ENCODE measurements at places on chromosomes 13 and 19. TPM values are rescaled to one million over a fixed set of nuclear protein-coding genes. Genes with fewer than 3 reads are reported as not detected.

DNA sequence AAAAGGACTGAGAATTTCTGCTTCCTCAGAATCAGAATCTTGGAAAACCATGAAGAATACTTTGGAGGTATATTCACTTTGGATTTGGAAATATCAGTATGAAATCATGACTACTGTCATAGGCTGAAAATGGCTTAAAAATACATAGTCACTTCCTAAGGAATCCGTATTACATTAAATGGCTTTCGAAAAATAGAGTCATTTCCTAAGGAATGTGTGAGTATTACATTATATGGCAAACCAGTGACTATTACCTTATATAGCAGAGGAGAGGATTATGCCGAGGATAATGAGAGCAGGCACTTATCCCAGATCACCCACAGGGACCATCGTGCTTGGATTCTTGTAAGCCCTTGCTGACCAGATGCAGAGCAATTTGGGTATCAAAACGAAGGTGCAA is 1471.8 kb downstream of the EFNB2 start:
- DNase-seq = no peak

DNA sequence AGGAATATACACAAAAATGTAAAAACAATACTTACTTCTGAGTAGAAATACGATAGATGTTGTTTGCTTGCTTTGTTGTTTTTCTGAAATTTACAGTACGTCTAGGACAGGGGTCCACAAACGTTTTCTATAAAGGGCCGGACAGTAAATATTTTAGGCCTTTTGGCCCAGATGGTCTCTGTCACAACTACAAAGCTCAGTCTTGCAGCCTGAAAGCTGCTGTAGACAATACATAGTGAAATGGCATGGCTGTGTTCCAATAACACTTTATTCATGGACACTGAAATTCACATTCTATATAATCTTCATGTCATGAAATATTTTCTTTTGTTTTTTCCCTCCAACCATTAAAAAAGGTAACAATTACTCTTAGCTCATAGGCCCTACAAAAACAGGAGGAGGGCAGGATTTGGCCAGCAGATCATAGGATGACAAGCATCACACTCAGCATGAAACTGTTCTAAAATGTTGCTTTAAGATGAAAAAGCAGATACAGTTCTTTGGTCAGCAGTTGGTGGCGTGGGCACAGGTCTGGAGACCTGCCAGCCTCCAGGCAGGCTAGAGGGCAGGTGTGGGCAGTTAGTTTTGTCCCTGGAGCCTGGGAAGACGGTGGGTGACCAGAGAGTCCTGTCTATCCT is at the start of gene EDDM13:
EDDM13 (plus strand) TSS at position 588 of the 638 bp plus-strand sequence. CDS start 87 bp downstream, outside the sequence.
- DNase-seq = no peak

Gene MUC16
- total RNA-seq = 0.43 TPM

Gene SUPT5H
- total RNA-seq = 171 TPM

DNA sequence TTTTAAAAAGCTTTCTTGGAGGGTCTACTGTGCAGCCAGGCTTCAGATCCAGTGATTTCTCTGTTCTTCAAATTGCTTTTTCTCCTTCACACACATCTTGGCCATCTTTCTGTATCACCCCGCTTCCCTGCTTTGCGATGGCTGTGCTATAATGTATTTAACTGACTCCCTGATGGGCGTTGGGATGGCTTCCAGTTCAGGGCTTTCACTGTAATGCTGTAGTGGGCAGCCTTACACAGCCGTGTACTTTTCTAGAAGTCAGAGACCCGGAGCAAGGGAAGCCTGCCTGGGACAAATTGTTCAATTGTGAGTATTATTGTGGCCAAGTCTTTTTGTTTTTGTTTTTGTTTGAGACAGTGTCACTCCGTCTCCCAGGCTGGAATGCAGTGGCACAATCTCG is 19.4 kb upstream of the PAK4 start:
- DNase-seq = no peak

GRCh38 chr13:65914716-65915115 is 1315.4 kb downstream of the PCDH9 start:
- DNase-seq = no peak

GRCh38 chr19:5204212-5204611 is 136.4 kb downstream of the PTPRS start:
- no peak for DNase-seq

DNA sequence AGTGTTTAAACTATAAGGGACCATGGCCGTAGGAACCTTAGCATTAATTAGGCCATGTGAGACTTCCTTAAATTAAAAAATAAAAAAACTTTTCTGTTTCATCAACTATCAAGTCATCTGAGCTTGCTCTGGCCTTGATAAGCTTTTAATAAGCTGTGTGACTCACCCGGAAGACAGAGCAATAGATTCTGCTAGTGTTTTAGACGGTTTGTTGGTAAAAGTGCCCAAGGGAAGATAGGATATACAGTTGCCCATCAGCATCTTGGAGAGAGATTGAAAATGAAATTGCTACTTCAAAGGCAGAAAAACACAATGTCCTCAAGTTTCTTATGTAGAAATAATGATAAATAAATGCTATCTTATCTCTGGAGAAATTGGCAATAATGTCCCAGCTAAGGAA is 31.2 kb upstream of the RCBTB2 start:
- no peak for DNase-seq

DNA sequence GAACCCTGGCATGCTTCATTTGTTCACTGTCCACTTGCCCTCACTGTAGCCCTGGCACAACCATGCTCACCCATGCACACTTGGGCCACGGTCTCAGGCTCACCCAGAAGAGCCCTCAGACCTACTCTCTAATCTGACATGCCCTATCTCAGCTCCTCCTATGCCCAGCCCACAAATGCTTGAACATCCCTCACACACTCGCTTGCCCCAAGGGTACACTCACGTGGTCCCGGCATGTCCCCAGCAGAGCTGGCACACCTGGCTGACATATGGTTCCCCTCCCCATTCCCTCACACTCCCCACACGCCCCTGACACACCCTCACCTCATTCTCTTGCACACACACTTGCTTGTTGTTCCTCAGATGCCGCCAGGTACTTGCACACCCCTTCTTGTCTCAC is 55.7 kb downstream of the MAP4K1 start:
- no peak for DNase-seq

DNA sequence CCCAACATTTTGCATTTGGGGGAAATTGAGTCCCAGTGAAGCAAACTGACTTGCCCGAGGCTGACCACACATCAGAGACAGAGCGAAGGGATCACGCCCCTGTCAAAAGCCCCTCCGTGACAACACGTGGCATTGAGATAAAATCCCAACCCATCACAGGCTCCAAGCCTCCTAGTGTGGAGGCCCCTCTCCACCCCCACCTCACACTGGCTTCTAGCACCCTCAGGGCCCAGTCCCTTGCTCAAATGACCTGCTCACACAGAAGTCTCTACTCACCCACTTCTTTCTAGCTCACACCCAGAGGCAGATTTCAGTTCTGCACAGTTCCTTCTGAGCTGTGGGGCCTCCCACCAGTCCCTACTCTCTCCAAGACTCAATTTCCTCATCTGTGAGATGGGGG is 10.3 kb downstream of the HPN start:
- DNase-seq = no peak

DNA sequence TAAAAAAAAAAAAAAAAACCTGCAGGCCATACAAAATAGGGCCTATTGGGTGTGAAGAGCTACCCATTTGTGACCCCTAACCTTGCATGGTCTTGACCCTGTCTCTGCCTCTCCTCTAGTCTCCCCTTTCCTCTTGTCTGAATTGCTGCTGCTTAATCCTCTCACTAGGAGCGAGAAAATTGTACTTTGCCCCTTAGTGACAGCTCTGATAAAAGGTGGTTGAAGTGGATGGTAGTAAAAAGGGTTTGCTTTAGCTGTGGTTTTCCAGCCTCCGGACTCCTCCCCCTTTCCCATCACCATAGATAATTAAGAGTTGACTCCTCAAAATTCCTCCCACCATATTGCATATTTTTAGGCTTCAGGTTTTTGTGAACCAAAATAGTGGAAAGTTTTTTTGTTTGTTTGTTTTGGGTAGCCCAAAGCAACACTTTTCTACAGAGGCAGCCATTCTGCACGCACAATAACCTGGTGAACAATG is 23.5 kb downstream of the ACTN4 start:
- no peak for DNase-seq

Gene ASPDH
- not detected for total RNA-seq

Gene NDUFS7
- 62.4 TPM for total RNA-seq

DNA sequence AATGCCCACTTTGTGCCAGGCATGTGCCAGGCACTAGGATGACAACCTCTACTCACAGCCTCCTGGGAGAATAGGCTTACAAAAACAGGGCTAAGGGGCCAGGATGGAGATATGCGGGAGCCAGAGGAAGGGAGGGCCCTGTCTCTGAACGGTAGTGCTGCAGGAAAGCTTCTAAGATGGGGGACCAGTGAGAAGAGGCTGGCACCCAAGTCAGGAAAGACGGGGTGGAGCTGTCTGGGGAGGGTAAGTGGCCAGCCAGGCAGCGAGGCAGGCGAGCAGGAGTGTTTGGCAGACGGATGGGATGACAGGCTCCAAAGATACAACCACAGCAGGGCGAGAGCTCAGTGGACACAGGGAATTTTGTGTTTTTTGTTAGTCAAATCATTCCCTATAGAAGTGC is 44.7 kb upstream of the GPI start:
- no peak for DNase-seq

- no peak for DNase-seq
These were observed 220.0 kb upstream of the SGCG start for GRCh38 chr13:22960827-22961226.

GRCh38 chr13:33994198-33994597 is 176.2 kb downstream of the RFC3 start:
- no peak for DNase-seq

- DNase-seq = no peak
These were observed 11.4 kb downstream of the THSD1 start for GRCh38 chr13:52394586-52394985.

Gene GNG8
- not detected for total RNA-seq

- no peak for DNase-seq
These were observed 17.2 kb upstream of the CRTC1 start for GRCh38 chr19:18666317-18666716.

Gene COL4A1
- 90.8 TPM for total RNA-seq

DNA sequence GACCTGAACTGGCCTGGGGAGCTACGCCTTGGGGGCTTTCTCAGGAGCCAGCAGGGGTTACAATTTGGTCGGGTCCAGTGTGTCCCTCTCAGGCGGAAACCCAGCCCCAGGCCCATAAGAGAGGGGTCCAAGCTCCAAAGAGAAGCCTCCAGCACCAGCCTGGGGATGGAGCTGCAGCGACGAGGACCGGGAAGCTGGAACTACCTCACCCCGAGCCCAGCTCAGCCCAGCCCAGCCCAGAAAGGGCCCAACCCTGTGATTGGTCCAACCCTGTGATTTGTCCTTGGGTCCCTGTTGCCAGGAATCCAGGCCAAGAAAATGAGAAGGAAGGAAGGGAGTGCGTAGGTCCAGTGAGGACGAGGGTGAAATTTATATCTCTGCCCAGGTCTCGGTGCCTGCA is 24.1 kb downstream of the CLEC4M start:
- DNase-seq = no peak

DNA sequence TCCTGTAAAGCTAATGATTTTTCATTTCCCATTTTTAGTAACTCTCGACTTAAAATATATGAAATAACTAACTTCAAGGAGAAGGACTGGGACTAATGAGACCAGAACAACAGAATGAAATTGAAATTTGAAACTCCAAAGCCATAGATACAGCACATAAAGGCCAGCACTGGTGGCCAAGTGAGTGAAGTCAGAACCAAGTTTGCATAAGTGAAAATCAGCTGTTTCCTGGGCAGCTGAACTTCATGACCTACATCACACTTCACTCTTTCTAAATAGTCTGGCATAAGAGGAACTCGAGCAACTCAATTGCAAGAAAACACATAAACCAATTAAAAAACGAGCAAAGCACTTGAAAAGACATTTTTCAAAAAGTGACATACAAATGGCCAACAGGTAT is 84.5 kb downstream of the DCLK1 start:
- DNase-seq = no peak

DNA sequence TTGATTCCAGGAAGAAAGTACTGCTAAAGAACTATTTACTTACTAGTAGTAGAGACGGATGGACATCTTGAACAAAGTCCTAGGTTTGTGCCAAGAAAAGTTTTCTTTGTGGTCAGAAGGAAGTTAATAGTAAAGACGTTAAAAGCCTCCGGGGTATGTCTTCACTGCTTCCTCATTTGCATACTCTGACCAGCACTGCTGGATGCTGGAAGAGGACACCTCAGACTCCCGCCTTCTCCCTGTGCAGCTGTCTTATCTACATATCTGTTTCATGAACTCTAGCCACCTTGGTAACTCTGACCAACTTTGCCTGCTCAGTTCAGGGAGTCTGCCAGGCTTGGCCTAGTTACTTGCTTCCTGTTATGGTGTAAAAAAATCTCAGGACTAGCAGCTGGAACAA is 1109.1 kb upstream of the MIR17HG start:
- no peak for DNase-seq

GRCh38 chr13:74530011-74530410 is 395.8 kb upstream of the KLF12 start:
- DNase-seq = no peak

DNA sequence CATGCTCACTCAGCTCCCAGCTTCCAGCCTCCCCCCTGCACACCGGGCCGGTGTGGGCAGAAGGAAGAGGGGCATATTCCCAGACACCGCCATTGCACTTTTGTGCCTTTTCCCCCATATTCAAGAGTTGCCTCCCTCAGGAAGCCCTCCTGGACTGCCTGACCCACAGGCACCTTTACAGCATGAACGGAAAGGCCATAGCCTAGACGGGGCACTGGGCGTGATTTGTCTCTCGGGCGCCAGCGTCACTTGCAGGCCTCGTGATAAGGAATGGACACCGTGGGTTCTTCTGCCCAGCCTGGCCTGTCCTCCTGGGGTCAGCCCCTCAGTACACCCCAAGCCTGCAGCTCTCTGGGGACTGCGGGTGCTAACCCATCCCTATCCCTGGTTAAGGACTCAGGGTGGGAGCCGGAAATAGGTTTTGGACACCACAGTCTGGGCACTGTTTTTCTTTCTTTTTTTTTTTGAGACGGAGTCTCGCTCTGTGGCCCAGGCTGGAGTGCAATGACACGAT is 933 bp upstream of the UQCR11 start:
- DNase-seq = no peak

Gene ZNF442
- total RNA-seq = 5.4 TPM

Gene PRX
- total RNA-seq = 1.2 TPM

DNA sequence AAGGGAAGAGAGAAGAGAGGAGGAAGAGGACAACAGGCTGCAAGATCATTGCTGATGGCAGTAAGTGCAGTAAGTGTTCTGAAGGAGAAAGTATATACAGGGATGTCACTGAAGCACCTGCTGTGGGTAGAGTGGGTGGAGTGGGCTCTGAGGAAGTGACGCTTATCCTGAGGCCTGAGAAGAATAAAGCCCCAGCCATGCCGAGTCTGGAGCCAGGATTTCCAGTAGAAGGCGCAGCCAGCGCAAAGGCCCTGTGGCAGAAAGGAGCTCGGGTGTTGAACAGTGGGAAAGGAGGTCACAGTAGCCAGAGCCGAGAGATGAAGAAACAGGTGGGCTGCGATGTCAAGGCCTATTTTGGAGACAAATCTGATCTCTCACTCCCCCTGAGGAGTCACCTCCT is 31.8 kb upstream of the ADGRE5 start:
- no peak for DNase-seq

Gene CCDC124
- 80.2 TPM for total RNA-seq

DNA sequence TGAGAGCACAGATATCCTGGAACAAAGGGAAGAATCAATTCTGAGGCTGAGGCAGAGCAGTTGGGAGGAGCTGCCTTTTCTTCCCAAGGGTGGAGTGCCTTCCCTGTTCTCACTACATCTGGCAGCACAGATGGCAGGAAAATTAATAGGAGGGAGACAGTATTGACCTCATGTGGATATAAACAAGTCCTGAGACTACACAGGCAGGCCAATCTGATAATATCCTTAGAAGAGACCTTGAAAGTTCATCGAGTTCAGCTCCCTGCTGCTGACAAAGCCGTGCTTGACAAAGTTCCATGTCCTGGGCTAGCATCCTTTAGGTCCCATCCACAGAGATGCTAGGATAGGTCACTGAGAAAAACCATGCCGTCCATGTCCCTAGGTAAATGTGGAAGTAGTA is 1451.5 kb downstream of the EFNB2 start:
- no peak for DNase-seq
